Stimulated activated naive CD8-positive, alpha-beta T cell treated with anti-CD3 and anti-CD28 coated beads, Interleukin-15, Interleukin-2, amounts not matched to agents 100 U/mL and 50 U/mL, for 24 hours (primary cell): ENCODE measurements at places on chromosomes 1 and 21.

DNA sequence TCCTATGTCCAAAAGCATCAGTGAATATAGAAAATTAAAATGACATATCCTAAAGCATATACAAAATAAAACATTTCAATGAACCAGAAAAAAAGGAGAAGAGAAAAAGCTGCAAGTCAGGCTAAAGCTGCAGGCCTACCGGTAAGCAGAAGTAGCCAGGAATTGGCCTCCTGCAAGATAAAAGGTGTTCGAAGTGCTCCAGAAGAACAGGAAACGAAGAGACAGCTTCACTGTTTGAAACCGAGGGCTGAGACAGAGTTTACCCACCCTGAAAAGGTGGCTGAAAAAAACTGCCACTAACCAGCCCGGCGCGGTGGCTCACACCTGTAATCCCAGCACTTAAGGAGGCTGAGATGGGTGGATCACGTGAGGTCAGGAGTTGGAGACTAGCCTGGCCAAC is 37.4 kb downstream of the NSL1 start:
- DNase-seq, result no peak

GRCh38 chr1:15106608-15107007 is 46.9 kb upstream of the TMEM51 start:
- no peak for DNase-seq

DNA sequence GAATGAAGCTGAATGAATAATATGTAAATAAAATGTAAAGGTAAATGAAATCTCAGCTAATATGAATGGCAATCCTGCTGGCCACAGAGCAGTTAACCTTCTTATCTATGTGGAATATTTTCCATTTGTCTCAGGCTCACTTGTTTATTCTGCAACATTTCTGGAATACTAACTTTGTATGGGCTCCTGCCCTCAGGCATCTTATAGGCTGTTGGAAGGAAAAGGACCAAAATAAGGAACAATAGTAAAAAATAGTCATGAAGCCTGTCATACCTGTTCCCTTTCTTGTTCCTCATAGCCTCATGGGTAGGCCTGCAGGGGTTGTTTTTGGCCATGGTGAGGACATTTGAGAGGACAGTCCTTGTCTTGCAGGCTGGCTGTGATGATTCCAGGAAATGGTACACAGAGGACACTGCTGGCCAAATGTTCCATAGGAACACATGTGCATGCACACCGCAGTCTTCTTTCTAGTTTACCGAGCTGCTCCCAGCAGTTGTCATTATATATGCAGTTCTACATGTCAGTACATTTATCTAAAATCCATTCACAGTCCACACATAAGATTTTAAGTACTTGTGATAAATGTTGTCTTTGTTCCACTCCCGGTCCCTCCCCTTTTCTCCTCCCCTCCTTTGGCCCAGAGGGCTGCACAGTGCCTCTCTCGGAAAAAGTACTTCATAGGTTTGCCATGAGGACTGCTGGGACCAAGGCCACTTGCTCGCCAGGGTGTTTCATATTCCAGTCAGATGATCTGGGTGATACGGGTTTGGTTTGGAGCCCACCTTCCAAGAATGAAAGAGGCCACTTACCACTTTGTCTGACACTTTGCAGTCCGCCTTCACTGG is 15.2 kb upstream of the KCNQ4 start:
- no peak for DNase-seq

DNA sequence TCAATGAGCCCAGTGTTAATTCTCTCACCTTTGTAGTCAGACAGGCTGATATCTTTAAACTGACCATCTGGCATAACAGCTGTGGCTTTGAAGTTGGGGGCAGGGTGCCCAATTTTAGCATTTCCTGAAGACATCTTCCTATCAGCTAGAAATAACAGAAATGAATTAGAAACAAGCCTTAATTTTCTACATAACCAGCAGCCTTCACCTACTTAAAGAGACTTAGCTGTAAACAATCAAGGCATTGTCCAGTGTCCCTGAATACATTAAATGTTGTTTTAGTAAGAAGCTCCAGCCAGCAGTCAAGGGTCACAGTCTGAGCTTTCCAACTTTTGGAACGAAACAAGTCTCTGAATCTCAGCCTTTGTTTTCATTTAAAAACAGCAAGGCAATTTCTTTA is 2.8 kb downstream of the PRDX1 start:
- no peak for DNase-seq

DNA sequence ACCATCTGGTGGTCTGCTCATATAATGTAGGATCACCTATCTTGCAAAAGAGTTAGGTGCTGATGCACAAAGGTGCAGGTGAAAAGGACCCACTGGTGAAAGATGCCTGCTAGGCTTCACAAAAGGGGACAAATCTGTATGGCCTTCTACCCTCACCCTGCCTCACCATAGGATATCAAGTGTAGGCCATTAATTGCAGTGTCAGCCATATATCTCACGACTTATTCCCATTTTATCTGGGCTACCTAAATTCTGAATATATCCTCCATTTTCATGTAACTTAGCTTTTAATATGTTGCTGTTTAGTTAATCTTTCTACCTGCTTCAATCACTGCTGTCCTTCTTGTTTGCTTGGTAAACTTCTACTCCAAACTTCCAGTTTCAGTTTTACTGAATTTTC is 84.2 kb upstream of the DPH5 start:
- DNase-seq, result no peak

- DNase-seq, result no peak
Measured at GRCh38 chr1:221832151-221832550, 90.3 kb upstream of the DUSP10 start.

- no peak for DNase-seq
Measured at GRCh38 chr1:185398599-185398998, 81.6 kb upstream of the IVNS1ABP start.

DNA sequence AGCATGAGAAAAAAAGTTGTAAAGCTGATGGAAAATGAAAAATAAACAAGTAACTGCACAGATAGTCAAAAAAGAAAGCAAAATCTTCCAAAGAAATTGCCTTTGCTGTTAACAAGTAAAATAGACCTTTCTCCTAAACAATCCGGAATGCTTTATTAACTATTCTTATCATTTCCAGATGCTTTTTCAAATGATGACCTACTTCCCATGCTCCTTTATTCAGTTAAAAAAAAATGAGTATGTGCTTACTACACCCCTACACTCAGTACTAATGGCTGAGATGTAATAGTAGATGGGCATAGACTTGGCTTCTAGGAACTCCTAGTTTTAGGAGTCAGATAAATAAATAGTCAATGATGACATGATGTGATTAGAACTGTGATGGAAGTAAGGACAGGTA is 108.5 kb downstream of the NIBAN1 start:
- no peak for DNase-seq

GRCh38 chr1:98557895-98558294 is 103.6 kb upstream of the SNX7 start:
- DNase-seq, result no peak

DNA sequence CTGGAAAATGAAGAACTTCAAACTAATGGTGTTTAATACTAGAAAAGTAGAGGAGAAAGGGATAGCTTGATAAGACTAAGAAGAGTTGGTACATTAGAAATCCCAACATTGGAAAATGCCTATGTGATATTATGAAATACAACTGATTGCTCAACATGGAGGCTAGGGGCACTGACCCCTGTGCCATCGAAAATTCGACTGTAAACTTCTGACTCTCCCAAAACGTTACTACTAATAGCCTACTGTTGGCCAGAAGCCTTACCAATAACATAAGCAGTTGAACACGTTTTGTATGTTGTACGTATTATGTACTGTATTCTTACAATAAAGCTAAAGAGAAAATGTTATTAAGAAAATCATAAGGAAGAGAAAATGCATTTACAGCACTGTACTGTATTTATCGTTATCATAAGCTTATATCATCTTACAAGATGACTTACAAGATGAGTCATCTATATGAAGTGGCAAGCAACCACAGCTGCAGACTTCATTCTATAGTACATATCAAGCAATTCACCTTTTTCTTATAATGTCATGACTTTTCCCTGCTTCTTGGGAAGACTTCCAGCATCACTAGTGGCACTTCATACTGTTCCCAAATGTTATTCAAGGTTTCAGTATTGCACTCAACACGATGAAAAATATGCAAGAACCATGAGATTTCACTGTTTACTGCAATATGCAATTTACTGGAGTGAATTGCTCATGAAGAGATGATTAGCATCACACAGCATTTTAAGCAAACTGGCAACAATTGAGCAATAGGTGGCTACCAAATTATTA is 12.9 kb upstream of the CTSK start:
- no peak for DNase-seq

DNA sequence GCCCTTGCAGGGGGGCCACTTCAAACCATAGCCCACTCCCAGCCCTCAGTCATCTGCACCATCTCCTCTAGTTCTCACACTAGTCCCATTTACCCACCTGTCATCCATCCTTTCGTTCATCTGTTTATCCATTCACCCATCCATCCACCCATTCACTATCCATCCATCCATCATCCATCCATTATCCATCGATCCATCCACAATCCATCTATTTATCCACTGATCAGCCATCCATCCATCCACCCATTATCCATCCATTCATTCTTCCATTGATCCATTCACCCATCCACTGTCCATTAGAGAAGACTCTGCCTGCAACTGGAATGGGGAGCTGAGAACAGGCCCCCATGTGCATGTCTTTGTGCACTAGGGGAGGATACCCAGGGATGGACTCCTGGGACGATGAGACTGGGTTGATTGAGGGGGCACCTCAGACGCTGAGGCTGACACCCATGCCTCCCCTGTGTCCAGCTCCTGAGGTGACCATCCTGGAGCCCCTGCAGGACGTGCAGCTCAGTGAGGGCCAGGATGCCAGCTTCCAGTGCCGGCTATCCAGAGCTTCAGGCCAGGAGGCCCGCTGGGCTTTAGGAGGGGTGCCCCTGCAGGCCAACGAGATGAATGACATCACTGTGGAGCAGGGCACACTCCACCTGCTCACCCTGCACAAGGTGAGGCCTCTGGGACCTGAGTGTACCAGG is 97.9 kb downstream of the TRIM11 start:
- no peak for DNase-seq

GRCh38 chr21:45169001-45169400 is 94.6 kb downstream of the ADARB1 start:
- no peak for DNase-seq

GRCh38 chr1:92536980-92537884 is 50.5 kb upstream of the GFI1 start:
- no peak for DNase-seq

GRCh38 chr1:224541901-224542630 is 74.1 kb upstream of the CNIH3 start:
- no peak for DNase-seq
